Coronary artery (tissue), 2 donors: ENCODE measurements at places on chromosomes 4 and X.

DNA sequence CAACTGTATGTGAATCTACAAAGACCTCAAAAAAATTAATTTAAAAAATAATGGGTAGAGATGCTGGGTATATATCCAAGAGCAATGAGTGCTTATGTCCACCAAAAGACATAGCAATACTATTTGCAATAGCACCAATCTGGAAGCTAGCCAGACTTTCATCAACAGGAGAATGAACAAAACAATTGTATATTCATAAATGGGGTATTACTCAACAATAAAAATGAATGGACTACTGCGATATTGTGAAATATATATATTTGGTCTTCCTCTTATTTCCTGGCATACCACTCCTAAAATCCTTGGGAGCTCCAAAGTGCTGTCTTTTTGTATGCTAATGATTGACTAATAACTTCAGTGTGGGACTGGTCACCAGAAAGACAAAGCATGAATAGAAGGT, 77.5 kb downstream of the MSN start:
- DNase-seq, result no peak

DNA sequence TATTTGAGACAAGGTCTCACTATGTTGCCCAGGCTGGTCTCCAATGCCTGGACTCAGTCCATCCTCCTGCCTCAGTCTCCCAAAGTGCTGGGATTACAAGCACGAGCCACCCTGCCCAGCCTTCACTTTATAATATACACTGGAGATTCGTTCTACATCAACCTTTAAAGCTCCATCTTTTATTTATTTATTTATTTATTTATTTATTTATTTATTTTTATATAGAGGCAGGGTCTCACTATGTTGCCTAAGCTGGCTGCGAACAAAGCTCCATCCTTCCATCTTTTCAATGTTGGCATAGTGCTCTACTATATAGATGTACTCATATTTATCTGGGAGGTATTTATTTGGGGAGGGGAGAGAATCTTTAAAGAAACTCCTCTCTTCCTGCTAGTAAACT, 1.7 kb upstream of the KDR start:
- no peak for DNase-seq

DNA sequence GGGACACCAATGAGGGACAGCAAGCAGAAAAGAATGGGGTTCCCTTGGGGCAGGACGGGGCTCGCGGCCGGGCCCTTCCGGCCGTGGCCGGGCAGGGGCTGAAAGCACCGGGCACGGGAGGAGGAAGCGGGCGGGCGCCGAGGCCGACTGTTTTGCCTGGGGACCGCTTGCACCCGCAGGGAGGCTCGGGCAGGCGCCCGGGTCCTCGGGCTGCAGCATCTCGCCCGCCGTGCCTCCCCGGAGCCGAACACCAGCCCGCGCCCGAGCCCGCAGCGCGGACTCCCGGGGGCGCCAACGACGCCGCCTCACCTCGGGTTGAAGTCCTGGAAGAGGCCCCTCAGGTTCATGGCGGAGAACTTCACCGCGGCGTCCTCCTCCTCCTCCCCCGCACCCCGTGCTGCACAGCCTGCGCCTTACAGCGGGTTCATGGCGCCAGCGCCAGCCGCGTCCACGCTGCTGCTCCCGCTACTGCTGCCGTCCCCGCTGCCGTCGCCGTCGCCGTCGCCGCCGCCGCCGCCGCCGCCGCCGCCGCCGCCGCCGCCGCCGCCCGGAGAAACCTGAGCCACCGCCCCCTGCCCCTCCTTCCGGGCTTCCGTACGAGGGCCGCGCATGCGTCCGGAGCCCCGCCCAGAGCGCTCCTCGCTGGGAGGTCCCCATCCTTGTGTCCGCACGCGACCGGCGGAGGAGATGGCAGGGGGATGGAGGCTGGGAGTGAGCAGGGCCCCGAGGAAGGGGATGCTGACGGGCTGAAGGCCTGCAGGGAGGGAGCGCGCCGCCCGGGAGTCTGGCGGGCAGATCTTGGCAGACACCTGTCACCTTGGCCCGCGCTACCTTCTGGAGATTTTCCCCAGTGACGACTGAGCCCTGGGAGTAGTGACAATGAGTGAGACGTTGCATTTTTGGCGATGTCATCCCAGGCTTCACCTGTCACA, at the start of gene TMEM185A:
TMEM185A (minus strand) TSS at position 559 of the 932 bp plus-strand sequence; CDS start at position 347, 212 bp downstream.
- no peak for DNase-seq

DNA sequence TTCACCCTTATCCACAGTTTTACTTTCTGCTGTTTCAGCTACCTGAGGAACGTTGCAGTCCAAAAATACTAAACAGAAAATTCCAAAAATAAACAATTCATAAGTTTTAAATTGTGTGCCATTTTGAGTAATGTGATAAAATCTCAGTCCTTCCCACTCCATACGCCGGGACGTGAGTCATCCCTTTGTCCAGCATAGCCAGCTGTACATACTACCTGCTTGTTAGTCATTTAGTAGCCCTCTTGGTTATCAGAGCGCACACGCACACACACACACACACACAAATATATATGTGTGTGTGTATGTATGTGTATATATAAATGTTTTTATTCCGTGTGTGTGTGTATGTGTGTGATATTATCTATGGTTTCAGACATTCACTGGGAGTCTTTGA, 4.8 kb upstream of the CCSER1 start:
- DNase-seq, result no peak

GRCh38 chrX:21412883-21413282, 38.7 kb downstream of the CNKSR2 start:
- DNase-seq, result no peak

GRCh38 chr4:6480534-6481088, 8.2 kb upstream of the PPP2R2C start:
- no peak for DNase-seq

DNA sequence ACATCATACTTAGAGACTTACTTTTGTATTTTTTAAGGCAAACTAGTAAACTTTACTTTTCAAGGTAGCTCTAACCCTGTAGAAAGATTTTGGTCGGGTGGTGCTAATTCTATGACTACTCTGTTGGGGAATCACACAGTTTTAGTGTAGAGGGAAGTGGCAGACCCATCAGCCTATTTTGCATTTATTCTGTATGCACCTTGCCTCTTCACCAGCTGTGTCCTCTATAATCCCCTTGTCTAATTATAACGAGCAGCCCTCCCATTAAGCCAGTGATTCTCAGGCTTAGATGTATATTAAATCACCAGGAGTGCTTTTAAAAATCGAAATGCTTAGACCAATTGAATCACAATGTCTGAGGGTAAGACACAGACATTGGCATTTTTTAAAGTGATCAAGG, 78.1 kb downstream of the GALNT7 start:
- DNase-seq, result no peak

- no peak for DNase-seq
Measured at GRCh38 chr4:157885811-157886210, 287.0 kb downstream of the GASK1B start.

- no peak for DNase-seq
Measured at GRCh38 chrX:38249965-38250364, 29.3 kb upstream of the SRPX start.

GRCh38 chr4:52093466-52093865, 42.4 kb downstream of the SPATA18 start:
- no peak for DNase-seq
